ENCODE measurements at places on chromosomes 11 and 22.

- DNase-seq: no peak
Observed at GRCh38 chr11:12238420-12238819, 128.0 kb downstream of the MICAL2 start.

DNA sequence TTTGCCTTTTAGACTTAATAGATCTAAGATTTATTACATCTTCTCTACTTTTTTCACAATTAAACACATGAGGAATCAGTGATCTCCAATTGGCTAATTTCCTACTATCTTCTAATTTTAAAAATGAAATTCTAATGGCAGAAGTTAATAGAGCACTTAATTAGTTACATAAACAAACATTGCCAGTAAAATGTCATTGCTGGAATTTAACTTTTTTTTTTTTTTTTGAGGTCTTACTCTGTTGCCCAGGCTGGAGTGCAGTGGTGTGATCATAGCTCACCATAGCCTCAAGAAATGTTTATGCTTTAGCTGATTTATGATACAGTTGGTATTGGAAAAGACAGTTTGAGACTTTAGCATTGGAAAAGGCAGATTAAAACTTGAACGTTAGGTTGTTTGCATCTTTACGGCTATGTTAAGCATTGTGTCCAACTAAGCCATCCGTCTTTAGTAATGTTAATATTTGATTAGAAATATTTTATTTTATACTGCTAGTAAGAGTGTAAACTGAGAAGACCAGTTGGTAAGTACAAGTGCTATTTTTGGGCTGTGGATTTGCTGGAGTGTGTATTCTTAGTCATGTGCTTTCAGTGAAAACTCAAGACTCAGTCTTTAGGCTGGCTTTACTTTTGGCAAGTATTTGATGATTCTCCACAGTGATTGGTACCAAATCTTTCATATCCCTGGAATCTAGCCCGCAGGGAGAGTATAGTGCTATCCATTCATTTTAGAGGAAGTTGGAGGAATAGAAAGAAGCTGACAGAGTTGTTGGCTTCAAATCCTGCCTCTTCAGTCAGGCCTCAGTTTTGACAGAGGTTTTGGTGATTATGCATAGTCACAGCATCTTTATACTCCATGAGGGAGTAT is 4.5 kb downstream of the ANO5 start:
- DNase-seq: no peak

DNA sequence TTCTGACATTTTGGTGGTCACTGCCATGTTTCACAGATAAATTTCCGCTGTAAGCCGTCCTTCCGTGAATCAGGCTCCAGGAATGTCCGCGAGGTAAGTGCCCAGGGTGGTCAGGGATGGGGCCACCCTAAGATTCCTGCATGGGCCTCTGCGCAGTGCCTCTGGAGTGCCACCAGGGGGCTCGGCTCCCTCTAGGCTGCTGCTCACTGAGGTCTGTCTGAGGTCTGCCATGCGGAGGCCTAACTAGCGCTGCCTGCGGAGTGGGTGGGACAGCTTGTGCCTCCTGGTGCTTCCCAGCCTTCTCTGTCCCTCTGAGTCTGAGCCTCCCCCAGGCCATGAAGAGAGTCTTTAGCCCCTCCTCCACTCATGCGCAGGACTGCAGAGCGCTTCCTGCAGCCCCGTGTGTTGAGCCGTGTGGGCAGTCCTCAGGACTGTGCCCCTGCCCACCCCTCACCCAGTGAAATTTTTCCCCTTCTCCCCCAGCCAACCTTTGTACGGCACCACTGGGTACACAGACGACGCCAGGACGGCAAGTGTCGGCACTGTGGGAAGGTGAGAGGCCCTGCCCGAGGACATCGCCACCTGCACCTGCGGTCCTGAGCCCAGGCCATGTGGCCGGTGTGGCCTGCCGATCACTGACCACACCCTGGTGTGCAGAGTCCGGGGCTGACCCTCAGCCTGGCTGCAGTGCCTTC is 11.9 kb upstream of the MDK start:
- peak; percentile 60 for DNase-seq

DNA sequence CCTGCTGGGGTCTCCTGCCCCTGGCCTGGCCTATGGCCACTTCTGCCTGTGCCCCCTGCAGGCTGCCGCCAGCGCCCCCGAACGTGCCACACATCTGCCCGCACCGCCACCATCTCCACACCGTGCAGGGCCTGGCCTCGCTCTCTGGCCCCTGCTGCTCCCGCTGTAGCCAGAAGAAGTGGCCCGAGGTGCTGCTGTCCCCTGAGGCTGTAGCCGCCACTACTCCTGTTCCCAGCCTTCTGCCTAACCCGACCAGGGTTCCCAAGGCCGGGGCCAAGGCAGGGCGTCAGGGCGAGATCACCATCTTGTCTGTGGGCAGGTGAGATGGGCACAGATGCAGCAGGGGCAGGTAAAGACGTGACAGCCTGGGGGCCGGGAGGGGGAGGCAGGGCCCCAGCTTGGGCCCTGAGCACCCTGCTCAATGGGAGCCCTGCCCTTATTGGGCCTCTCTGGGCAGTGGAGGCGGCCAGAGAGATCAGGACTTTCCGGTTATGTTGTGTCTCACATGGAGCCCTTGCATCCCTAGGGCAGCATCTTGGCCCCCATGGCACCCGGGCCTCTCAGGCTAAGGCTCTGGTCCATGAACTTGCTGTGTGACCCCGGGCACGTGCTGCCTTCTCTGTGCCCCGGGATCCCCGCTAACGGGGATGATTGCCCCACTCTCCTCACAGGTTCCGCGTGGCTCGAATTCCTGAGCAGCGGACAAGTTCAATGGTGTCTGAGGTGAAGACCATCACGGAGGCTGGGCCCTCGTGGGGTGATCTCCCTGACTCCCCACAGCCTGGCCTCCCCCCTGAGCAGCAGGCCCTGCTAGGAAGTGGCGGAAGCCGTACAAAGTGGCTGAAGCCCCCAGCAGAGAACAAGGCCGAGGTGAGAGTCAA is 18.5 kb downstream of the RELT start:
- no peak for DNase-seq

DNA sequence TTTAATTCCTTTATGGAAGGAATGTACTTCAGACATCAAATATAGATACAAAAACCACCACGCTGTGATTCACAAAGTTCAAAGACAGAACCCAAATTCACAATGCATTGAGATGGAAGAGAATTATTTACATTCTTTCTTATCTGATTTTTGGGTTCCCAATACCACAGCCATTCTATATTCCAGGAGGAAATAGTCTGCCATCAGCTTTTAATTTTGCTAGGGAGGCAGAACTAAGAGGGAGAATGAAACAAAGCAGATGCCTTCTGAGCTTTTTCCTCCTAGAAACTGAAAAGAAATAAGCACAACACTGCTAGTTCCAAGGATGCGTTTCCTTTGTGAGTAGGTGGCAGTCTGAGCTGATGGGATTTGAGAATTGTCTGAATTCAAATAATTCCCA is 283.0 kb upstream of the NARS2 start:
- DNase-seq: no peak

DNA sequence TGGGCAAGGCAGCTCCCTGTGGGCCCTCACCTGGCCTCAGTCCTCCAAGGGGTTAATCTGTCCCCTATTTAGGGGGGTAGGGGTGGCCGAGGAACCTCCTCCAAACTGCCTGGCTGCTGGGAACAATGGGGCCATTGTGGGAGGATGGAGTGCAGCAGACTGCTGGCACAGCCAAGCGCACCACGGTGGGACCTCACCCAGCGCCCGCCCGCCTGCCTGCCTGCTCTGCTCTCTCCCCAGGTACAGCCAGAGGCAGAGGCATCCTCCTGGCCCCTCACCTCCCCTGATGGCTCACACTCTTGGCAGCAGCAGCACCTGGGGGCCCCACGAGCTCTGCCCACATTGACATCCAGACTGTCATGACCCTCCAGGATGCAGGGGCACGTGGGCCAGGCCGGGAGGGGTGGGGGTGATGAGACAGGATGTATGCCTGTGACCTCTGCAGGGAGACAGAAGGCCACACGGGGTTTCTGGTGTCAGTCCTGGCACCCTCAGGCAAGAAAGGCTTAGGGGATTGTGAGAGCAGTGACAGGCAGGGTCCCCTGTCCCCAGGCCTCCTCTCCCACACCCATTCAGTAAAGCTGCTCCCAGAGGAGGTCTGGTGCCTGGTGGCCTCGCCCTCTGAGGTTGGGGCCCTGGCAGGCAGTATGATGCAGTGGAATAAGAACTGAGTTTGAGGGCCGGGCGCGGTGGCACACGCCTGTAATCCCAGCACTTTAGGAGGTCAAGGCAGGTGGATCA is 11.4 kb downstream of the BCL9L start:
- DNase-seq: peak; percentile 75

DNA sequence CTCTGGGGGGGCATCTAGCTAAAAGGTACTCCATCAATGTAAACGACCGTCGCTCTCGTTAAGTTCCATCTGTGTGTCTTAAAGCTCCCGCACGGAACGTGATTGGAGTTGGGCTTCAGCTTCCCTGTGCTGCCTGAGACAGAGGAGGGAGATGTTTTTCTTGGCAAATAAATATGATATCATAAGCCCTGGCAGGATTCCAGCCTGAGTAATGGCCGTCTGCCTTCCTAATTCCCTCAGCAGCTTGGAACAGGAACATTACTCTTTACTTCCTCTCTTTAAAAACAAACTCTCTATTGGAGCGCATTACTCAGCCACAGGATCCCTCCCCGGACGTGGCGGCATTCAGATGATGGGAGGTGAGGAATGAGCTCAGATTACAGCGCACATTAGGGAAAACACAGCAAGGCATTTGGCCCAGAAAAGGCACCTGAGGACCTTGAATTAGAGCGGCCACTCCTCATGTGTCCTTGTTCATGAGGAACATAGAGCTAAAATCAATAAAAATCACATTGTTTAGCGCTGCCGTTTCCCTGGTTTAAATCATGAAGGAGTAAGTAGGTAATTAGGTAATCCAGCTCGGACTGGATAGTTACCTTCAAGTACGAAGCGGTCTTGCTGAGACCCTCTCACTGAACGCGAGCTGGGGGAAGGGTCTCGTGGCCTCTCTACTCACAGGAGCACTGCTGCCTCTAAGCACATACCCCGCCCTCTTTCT is 230.4 kb downstream of the ST3GAL4 start:
- DNase-seq: peak; percentile 45

DNA sequence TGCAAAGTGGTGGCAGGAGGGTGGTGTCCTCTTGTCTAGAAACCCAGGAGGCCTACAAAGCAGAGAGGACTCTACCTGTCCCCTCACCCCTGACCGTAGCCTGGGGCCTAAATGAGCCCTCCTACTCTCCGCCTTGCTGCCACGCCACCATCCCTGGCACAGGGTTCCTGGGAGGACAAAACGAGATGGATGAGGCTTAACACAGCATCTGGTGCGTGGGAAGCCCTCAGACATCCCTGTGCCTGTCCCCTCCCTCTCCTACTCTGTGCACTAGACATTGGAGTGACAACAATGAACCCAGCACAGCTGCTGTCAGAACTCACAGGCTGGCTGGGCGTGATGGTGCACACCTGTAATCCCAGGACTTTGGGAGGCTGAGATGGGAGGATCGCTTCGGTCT is 36.4 kb upstream of the DKK3 start:
- no peak for DNase-seq

DNA sequence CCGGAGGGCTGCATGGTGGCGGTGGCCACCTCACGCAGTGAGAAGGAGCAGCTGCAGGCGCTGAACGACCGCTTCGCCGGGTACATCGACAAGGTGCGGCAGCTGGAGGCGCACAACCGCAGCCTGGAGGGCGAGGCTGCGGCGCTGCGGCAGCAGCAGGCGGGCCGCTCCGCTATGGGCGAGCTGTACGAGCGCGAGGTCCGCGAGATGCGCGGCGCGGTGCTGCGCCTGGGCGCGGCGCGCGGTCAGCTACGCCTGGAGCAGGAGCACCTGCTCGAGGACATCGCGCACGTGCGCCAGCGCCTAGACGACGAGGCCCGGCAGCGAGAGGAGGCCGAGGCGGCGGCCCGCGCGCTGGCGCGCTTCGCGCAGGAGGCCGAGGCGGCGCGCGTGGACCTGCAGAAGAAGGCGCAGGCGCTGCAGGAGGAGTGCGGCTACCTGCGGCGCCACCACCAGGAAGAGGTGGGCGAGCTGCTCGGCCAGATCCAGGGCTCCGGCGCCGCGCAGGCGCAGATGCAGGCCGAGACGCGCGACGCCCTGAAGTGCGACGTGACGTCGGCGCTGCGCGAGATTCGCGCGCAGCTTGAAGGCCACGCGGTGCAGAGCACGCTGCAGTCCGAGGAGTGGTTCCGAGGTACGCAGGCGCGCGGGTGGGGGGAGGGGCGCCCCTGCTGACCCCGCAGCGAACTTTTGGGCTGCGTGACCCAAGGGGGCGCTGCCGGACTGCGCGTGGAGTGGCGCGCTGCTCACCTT is 670 bp downstream of the NEFH start:
- DNase-seq: peak; percentile 64

- DNase-seq: no peak
Observed at GRCh38 chr11:101456812-101457211, 127.0 kb downstream of the TRPC6 start.

- no peak for DNase-seq
Observed at GRCh38 chr22:17875156-17875555, 100.9 kb upstream of the BID start.

DNA sequence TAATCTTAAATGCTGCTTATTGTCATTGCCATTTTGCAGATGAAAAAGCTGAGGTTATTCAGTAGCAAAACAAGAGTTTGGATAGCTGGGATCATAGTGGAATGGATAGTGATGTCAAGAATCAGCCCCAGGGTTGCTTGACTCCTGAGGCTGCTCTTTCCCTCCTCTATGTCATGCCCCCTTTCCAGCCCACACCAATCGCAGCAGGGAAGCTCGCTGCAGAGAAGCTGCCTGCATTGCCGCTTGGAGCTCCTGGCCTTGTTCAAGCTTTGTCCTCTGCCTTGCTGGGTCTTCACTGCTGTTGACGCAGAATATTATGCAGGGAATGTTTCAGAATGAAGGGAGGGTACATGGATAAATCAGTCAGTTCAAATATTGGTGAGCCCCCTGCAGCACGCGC is 128.8 kb upstream of the RASSF10 start:
- DNase-seq: no peak

GRCh38 chr11:126341760-126342161 is 13.7 kb upstream of the ST3GAL4 start:
- DNase-seq: peak; percentile 78

DNA sequence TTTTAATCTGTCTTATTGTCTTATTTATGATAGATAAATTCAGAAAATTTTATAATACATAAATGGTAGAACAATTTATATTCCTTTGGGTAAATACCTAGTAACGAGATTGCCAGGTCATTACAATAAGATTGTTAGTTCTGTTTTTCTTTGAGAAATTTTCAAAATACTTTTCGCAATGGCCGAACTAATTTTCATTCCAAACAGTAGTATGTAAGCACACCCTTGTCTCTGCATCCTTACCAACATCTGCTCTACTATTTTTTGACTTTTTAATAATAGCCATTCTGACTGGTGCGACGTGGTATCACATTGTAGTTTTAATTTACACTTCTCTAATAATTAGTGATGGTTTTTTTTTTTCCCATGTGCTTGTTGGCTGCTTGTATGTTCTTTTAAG is 351.4 kb upstream of the LUZP2 start:
- no peak for DNase-seq

DNA sequence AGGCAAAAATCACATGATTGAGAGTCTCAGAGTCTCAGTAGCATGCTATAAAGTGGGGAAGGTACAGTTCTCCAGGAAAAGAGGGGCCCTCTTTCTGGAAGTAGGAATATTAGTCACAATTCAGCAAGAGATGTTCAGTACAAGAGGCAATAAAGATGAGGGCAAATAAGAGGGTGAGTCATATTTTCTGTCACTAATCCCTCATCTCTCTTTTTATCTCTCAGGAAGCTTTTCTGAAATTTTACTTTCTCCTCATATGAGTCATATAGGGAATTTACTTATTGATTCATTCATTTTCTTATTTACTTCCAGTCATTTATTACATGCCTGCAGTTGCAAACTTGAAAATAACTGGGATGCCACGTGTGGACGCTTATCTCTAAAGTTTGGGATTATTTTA is 3.4 kb upstream of the NXPE1 start:
- DNase-seq: no peak

GRCh38 chr11:84719935-84720577 is 907.1 kb downstream of the DLG2 start:
- no peak for DNase-seq

- DNase-seq: no peak
Observed at GRCh38 chr11:27429761-27430393, 42.7 kb downstream of the LGR4 start.

All from PC-9 (cell line).